ENCODE measurements at places on chromosomes 13 and 19. TPM values are rescaled to one million over a fixed set of nuclear protein-coding genes. Genes with fewer than 3 reads are reported as not detected.

GRCh38 chr19:7859831-7860713 lies 14.1 kb downstream of the PRR36 start:
- DNase-seq, result no peak

GRCh38 chr19:2186071-2186846 lies 22.5 kb downstream of the DOT1L start:
- DNase-seq, result no peak

DNA sequence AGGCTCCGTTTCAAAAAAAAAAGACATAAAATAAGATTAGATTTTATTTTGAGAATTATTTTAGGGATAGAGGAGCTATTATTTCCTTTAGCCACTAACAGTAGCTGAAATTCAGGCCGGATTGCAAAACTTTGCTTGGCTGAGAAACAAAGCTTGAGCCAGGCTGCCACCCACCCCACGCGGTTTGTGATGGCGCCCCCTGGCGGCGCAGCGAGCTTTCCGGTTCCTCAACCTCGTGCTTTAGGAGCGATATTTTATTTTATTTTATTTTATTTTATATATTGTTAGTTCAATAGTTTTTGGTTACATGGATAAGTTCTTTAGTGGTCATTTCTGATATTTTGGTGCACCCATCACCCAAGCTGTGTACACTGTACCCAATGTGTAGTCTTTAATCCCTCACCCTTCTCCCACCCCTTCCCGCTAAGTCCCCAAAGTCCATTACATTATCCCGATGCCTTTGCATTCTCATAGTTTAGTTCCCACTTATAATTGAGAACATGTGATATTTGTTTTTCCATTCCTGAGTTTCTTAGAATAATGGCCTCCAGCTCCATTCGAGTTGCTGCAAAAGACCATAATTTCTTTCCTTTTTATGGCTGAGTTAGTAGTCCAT lies 19.8 kb upstream of the CEACAM4 start:
- DNase-seq, result no peak

- peak; percentile 73 for DNase-seq
Observed at GRCh38 chr19:46753420-46754155, 7.3 kb upstream of the STRN4 start.

DNA sequence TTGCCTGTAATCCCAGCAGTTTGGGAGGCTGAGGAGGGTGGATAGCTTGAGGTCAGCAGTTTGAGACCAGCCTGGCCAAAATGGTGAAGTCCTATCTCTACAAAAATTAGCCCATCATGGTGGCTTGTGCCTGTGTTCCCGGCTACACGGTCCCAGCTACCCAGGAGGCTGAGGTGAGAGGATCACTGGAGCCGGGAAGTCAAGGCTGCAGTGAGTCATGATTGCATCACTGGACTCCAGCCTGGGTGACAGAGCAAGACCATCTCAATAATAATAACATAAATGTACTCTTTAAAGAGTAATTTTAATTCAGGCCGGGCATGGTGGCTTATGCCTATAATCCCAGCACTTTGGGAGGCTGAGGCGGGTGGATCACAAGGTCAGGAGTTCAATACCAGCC lies 38.7 kb downstream of the SKA3 start:
- no peak for DNase-seq

- no peak for DNase-seq
Observed at GRCh38 chr13:60662595-60662994, 265.6 kb downstream of the TDRD3 start.

DNA sequence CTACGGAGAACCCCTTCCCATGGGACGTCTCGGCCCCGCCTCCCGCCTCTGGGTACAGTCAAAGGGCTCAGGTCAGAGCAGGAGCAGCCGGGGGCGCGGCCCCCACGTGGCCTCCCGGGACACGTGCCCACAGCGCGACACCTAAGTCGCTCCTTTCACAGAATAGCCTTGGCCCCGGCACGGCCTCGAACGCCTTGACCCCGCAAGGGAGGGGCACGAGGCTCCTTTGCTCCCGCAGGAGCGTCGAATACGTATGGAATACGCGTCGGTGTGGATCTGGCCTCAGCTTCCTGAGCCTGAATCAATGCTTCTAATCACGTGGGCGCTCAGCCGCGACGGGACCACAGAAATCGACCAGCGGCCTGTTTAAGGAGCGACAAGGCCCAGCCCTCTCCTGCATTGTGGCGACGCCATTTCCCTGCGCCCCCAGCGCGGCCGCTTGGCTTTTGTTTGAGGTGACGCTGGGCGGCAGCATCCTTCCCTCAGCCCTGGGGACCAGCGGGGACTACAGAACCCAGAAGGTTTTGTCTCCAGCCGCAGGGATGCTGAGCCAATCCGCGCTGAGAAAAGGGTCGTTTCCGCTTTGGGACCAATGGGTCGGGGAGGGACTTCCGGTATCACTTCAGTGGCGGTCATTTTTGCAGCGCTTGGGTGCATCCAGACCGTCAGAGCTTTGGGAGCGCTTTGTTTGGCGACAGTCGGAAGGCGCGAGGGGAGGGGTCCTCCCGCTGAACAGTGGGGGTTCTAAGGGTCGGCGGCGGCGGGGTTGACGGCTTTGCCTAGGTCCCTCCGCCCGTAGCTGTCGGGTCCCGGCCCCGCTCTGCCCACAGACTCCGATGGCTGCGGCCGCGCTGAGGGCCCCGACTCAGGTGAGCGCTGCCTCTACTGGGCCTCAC lies at the start of gene ZIK1:
ZIK1 (plus strand) TSS at position 625 of the 896 bp plus-strand sequence; CDS start at position 837, 212 bp downstream.
- DNase-seq, result peak; percentile 86

GRCh38 chr13:19587635-19588300 lies 26.4 kb upstream of the TPTE2 start:
- no peak for DNase-seq

DNA sequence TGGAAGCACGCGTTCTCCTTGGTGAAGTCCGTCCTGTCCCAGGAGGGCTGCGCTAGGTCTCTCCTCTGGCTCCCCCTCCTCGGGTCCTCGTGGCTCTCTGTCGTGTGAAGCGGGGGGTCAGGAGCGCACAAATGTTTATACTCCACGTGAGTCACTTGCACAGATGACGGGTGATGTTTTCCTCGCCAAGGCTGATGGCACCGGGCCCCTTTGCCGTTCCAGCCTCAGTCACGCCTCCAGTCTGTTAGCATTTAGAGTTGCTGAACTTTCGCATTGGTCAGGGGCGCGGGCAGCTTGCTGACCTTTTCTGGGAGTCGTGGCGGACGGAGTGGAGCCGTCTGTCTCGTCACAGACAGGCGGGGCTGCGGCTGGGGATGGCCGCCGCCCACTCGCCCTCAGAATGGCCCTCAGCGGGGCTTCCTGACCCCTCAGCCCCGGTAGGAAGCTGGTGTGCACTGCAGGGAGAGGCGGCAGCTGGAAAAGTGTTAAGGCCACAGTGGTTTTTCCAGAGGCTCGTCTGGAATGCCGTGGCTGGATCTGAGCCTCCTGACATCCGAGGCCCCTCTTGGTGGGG lies 13.7 kb downstream of the KLHL26 start:
- no peak for DNase-seq

- DNase-seq, result no peak
Observed at GRCh38 chr13:113400621-113401451, 36.9 kb upstream of the GRTP1 start.

- DNase-seq, result no peak
Observed at GRCh38 chr13:76292726-76293125, 593.5 kb downstream of the KCTD12 start.

GRCh38 chr19:6271721-6272410 lies 7.9 kb downstream of the MLLT1 start:
- DNase-seq, result peak; percentile 51

DNA sequence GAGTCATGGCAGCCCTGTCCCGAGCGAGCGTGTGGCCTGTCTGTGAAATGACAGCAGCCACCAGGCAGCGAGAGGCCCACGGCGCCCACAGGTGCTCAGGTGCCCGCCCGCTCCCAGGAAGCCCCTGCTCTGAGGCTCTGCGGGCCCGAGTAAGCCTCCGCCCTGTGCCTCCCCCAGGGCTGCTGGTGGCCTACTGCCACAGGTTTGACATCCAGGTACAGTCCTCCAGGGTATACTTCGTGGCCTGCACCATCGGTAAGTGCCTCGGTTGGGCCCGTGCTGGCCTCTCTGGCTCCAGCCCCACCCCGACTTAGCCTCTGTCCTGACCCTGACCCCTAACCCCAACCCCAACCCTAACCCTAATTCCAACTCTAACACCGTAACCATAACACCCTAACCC lies 15.0 kb upstream of the TMPRSS9 start:
- DNase-seq, result no peak

GRCh38 chr13:74032325-74032724 lies 101.9 kb downstream of the KLF12 start:
- no peak for DNase-seq

GRCh38 chr13:44413095-44413494 lies 39.5 kb downstream of the SERP2 start:
- DNase-seq, result no peak

DNA sequence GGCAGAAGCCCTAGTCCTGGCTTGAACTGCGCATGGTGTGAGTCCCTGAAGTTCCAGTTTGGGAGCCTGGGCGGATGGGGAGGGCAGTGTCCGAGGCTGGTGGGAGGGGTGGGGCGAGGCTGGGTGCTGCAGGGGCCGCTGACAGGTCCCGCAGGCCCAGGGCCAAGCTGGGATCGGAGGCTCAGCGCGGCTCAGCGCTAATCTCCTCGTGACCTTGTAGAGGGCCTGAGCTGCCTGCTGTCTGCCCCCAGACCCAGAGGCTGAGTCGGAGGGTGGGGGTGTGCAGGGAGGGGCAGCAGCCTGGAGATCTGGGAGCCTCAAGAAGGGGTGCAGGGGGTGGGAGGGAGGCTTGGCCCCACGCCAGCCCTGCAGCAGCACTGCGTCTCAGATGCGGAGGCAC lies 3.0 kb downstream of the ATP1A3 start:
- no peak for DNase-seq

- no peak for DNase-seq
Observed at GRCh38 chr13:23288564-23288963, 107.8 kb downstream of the SGCG start.

GRCh38 chr13:49042476-49042875 lies 66.8 kb downstream of the FNDC3A start:
- DNase-seq, result no peak

- no peak for DNase-seq
Observed at GRCh38 chr13:32476021-32476731, 48.2 kb upstream of the N4BP2L1 start.

DNA sequence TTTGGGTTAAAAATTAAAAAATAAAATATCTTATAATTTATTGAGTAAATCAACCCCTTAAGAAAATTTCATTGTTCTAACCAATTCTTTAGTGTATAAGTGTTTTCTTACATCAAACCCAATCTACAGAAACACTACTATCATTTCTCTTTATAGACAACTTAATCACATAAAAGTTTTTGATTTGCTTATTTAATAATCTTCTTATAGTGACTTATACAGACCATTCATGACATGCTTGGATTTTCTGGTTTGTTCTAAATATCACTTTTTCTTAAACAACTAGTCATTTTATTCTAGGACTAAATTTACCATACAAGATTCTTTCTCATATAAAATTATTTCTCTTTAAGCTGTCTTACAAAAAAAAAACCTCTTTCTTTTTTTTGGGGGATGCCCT lies 27.3 kb upstream of the ZSCAN5A start:
- no peak for DNase-seq

- DNase-seq, result no peak
Observed at GRCh38 chr13:35994131-35994966, 136.8 kb downstream of the DCLK1 start.

DNA sequence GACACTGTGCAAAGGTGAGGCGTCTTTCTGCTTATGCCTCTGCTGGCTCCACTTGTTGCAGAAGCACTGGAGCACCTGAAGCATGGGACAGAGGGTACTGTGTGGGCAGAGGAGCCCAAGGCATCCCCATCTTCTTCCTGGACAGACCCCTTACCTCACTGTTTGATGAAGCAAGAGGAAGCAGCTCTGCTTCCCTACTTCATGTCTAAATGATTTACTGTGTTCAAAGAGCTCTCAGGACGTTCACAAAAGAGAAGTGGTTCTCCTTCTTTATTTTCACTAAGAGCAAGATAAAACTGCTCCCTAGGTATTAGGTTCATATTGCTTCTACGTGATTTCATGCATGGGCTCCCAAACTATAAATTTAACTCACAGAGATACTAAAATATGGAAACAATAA lies 1635.4 kb upstream of the SLC10A2 start:
- no peak for DNase-seq

GRCh38 chr19:35751839-35752745 lies 3.7 kb downstream of the LIN37 start:
- no peak for DNase-seq

GRCh38 chr19:22733691-22734090 lies 50.3 kb downstream of the ZNF99 start:
- DNase-seq, result no peak

- no peak for DNase-seq
Observed at GRCh38 chr19:2253106-2254063, 2.8 kb downstream of the JSRP1 start.

DNA sequence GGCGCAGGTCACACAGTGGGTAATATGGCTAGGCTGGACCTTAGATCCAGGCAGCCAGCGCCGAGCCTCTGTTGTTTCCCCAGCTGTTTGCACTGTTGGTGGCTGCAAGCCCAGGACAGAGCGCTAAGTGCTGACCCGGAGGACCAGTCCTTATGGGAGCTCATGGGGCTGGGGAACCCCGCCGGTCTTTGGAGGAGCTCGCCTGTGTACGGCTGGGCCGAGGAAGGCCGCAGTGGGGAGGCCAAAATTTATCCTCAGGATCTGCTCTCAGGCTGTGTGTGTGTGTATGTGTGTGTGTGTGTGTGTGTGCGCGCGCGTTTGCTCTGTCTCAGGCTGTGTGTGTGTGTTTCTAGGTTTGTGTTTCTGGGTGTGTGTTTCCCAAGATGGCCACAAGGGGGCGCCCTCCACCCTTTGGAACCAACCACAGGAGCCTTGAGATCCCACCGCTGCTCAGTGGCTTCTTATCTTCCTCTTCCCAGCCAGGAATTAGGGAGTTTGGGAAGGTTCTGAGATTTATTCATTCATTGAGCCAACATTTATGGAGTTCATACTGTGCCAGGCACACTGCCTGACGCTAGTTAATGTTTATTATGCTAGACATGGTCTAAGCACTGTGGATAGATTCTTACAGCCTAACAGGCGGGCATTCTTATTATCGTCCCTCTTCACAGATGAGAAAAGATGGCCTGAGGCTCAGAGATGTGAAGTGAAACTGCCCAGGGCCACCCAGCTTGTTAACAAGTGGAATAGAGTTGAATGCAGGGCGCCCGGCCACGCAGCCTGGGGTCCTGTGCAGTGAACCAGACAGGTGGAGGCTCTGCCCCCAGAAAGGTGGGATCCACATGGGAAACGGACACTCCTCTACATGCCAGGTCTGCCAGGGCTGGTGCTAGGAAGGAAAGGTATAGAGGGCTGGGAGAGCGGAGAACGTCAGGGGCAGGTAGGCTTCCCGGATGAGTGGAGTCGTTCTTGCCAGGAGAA lies 13.0 kb downstream of the PGLYRP1 start:
- peak; percentile 76 for DNase-seq

GRCh38 chr19:11580116-11580515 lies 2.7 kb upstream of the ACP5 start:
- DNase-seq, result no peak

The PSG6 gene
- polyA plus RNA-seq, result not detected

The C19orf38 gene
- polyA plus RNA-seq, result 1.1 TPM

The FUT6 gene
- polyA plus RNA-seq, result 14.0 TPM

The PPP1R13L gene
- 7.7 TPM for polyA plus RNA-seq

The MUC16 gene
- polyA plus RNA-seq, result not detected

The GPR183 gene
- 4.3 TPM for polyA plus RNA-seq

The GTPBP3 gene
- polyA plus RNA-seq, result 9.4 TPM

The DPF1 gene
- not detected for polyA plus RNA-seq

The FOSB gene
- polyA plus RNA-seq, result 0.51 TPM

The CYP4F8 gene
- polyA plus RNA-seq, result not detected
